ENCODE measurements at places on chromosomes 2 and 18.

- DNase-seq = no peak
Observed at GRCh38 chr18:75408554-75409506, 18.7 kb downstream of the SMIM21 start.

DNA sequence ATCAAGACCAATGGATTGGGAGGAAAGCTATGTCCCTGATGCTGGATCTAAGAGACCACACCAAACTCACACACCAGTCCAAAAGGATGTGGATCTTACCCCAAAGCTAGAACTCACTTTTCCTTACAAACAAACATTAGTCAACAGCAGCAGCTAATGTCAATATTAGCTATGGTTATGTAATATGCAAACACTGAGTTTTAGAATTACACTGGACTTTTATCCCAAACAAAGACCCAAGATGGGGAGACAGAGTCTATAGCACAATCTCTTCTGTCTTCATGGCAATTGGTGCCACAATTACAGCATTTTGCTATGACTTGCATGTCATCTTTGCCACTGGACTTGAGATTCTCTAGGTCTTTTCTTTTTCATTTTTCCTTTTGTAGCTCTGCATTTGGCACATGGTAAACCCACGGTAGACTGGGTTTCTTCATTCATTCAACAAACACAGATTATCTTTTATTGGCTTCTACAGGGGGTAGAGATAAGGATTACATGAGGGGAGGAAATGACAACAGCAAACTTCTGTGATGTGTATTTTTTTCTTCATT lies 59.0 kb downstream of the SPRED2 start:
- DNase-seq = no peak

- DNase-seq = no peak
Observed at GRCh38 chr2:219766658-219767057, 139.2 kb downstream of the SLC4A3 start.

DNA sequence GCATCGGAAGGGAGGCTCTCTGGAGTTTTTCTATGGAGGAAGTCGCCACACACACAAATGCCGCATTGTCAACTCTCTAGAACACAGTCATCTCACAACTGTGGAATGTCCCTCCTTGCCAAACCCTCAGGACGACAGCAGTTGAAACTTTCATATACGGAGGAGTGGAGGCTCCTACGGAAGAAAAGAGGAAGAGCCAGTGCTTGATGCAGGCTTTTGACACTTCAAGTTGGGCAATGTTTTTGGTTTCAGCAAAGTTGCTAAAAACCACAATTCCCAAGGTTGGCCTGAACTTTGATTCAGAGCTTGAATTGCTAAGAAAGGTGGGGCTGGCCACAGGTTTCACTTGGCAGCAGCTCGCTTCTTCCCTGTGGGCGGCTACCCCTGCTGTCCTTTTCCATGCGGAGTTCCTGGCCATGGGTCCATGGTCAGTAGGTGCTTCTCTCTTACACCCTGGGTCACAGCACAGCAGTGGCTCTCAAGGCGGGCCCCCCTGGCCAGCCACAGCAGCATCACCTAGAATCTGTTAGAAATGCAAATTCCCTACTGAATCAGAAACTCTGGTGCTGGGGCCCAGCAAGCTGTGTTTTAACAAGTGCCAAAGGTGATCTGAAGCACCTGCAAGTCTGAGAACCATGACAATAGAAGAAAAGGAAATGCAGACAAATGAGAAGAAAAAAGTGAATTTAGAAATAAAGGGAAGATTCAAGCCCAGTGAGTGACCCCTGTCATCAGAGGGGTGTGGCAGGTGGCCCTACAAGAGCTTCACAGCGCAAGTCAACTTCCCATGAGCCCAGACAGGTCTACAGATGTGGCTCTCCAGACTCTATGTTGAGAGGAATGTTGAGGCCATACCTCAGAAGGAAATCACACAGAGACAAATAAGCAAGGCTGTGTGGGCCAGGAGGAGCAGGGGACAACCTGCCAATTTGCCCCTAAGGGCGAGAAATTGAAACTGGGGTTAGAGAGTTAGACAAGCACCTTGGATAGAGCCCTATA lies 856.4 kb downstream of the RNF144A start:
- peak; percentile 6 for DNase-seq

DNA sequence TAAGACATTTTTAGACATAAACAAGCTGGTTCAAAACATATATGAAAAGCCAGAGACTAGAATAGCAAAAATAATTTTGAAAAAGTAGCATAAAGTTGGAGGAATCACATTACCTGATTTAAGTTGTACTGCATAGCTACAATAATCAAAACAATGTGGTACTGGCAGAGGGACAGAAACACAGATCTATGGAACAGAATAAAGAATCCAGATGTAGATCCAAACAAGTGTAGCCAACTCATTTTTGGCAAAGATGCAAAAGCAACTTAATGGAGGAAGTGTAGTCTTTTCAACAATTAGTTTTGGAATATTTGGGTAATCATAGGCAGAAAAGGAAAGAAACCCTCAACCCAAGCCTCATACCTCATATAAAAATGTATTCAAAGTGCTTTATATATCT lies 278.7 kb upstream of the ZNF521 start:
- no peak for DNase-seq

DNA sequence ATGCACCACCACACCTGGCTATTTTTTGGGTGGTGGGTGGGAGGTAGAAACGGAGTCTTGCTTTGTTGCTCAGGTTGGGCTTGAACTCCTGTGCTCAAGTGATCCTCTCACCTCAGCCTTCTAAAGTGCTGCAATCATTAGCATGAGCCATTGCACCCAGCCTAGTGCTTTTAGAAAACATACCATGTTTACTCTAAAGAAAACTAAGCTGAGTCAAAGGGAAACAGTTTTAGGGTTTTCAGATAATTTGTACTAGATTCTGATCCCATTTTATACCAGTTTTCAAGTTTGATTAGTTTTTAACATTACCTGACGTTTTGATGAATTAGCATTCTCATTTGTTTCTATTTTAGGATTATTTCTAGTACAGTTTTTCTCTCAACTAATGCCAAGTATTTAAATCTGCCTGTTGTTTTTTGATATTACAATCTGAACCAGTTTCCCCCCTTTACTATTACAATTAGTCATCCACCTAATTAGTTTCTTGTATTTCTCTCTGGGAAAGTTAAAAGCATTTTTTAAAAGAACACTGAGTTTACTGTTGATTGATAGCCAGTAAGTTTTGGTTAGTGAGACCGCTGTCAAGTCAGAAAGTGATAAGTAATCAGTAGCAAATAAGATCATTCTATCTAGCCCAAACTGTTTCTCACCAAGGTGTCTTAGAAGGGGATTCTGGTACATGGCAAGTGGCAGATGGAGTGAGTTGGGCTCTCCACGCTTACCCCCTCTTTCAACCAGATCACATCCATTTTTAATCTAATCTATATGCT lies 24.2 kb upstream of the TBR1 start:
- no peak for DNase-seq

DNA sequence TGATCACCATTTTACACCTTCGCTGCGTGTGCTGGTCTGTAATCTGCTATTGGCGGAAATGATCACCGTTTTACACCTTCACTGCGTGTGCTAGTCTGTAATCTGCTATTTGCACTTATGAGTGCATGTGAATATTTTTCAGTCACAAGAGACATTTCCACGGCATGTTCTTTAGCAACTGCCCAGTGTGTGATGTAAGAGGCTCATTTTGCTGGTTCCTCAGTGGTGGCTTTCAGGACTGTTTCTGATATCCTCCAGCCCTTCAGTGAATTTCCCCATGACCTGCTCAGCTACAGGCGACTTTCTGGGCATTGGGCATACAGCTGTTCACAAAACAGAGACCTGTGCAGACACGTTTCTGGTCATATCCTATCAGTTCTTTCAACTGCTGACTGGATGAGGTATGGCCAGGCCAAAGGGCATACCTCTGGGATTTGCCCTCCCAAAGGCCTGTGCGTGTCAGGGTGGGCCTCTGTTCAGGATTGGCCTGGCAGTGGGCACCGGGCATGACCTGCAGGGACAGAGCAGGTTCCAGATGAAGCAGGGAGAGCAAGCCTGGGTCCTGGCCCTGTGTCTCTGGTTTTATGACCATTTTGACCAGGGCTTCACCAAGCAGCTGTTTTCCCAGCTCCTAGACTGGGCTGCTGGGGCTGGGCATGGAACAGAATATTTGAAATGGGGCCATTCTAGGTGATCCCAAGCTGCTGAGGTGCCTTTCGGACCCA lies 521 bp upstream of the PROM2 start:
- DNase-seq = no peak

- DNase-seq = no peak
Observed at GRCh38 chr2:65351948-65352595, 80.3 kb downstream of the SPRED2 start.

GRCh38 chr2:224127871-224128501 lies 88.9 kb upstream of the SERPINE2 start:
- no peak for DNase-seq

- DNase-seq = no peak
Observed at GRCh38 chr2:4122726-4123125, 419.4 kb downstream of the DCDC2C start.

DNA sequence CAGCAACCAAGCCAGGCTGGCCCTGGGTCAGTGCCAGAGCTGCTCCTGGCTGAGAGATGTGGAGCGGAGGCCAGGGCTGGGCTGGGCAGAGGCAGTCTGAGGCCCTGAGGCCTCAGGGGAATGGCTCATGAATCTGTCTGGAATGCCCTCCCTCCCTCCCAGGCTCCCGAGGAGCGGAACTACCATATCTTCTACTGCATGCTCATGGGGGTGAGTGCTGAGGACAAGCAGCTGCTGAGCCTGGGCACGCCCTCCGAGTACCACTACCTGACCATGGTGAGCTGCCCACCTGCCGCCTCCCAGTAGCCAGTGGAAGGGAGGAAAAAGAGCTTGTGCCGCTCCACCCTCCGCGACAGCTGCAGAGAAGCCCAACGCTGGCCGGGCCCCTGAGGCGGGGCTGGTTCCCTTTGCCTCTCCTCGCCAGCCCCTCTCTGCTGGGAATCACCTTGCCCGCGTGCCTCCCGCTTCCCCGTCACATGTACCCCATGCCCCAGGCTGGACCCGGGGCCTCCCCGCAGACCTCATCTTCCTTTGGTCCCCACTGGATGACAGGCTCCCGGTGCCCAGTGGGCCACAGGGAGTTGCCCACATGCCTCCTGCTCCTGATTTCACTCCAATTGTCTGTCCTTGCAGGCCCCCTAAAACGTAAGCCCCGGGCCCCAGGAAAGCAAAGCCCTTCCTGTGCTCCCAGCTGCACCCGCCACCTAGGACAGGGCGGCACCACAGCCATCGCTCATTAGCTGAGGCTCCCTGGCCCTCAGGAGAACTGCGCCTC lies 41.1 kb downstream of the MYO7B start:
- DNase-seq = no peak

GRCh38 chr2:105764059-105764458 lies 19.3 kb downstream of the NCK2 start:
- DNase-seq = no peak

- DNase-seq = no peak
Observed at GRCh38 chr2:36919041-36919837, 47.1 kb downstream of the STRN start.

- DNase-seq = no peak
Observed at GRCh38 chr2:3641181-3641580, 16.8 kb upstream of the ALLC start.

DNA sequence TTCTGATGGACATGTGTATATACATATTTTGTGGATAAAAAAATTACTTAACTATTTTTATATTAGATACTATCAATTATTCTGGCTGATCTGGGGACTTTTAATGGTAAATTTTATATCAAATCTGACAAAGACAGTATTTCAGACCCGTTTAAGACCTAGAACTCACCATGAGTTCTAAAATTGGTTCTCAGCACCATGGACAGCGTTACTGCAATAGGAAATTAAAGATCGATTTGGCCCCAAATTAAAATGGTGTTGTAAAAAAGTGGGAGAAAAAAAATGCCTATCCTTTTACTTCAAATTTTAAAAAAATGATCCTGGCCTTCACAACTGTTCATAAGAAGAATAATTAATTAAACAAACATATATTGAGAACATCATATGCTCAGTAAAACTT lies 919 bp upstream of the SCN2A start:
- no peak for DNase-seq

- no peak for DNase-seq
Observed at GRCh38 chr2:66984864-66985263, 412.3 kb upstream of the ETAA1 start.

DNA sequence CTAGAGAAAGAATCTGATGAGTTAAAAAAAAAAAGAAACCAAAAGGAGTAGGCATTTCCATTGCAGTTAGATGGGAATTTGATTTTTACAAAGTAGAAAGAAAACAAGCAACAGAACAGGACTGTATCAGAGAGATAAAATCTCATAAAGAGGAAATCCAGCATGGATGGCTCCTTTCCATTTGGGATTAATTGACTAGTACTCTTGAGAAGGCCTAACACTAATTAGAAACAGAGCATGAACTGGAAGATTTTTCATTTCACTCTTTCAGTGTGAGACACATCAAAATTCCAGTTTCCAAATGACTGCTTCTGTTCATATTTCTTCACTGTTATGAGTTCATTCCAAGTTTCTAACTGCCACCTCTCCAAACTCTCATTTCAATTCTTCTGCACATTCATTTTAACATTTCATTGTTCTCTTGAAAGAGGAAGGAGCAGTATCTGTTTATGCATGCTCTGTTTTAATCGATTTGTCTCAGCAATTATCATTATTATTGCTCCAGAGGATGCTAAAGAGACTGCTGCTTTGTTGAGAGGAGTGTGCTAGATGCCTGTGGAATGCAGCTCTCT lies 108.8 kb upstream of the PIEZO2 start:
- no peak for DNase-seq

DNA sequence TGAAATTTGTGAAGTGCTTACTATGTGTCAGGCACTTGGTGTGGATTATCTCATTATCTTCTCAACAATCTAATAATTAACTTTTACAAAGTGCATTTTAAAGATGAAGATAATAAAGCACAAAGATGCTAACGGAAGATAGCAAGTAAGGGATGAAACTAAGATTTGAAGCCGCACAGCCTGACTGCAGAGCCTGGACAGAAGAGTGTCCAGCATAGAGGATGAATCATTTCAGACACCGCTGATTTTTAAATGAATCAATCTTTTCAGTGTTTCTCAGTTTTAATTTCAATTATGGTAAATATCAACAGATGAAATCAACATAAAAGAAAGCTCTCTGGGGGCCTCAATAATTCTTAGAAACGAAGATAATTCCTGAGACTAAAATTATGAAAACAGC lies 24.5 kb upstream of the STAM2 start:
- no peak for DNase-seq

DNA sequence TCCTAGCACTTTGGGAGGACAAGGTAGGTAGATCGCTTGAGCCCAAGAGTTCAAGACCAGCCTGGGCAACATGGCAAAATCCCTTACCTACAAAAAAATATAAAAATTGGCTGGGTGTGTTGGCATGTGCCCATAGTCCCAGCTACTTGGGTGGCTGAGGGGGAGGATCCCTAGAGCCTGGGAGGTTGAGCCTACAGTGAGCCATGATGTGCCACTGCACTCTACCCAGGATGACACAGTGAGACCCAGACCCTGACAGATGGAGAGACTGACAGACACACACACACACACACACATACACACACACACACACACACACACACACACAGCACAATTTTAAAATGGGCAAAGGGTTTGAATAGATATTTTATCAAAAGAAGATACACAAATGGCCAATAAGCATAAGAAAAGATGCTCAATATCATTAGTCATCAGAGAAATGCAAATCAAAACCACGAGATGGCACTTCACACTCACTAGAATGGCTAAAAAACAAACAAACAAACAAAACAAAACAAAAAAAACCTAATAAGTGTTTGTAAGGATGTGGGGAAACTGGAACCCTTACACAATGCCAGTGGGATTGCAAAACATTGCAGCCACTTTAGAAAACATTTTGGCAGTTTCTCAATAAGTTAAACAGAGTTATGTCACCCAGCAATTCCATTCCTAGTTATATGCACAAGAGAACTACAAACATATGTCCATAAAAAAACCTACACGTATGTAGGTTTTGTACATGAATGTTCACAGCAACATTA lies 42.3 kb downstream of the BAZ2B start:
- DNase-seq = no peak

All from substantia nigra (tissue), 51 donors.